Activated naive CD4-positive, alpha-beta T cell treated with anti-CD3 and anti-CD28 coated beads for 36 hours (primary cell): ENCODE measurements at places on chromosomes 2 and 18. TPM values are rescaled to one million over a fixed set of nuclear protein-coding genes. Genes with fewer than 3 reads are reported as not detected.

Gene PASK
- total RNA-seq, result 72.0 TPM

Gene PARD3B
- 0.43 TPM for total RNA-seq

Gene HOXD4
- not detected for total RNA-seq

Gene TUBA3E
- not detected for total RNA-seq

Gene ATG16L1
- 24.2 TPM for total RNA-seq

Gene PECR
- total RNA-seq, result 18.8 TPM

Gene MLPH
- not detected for total RNA-seq

Gene TMEM178A
- 0.25 TPM for total RNA-seq

Gene KIF1A
- 8.4 TPM for total RNA-seq

Gene MDH1B
- 0.86 TPM for total RNA-seq

Gene CYBRD1
- 0.76 TPM for total RNA-seq

Gene GCG
- not detected for total RNA-seq

Gene CPSF3
- total RNA-seq, result 65.7 TPM

Gene POTEE
- total RNA-seq, result 0.45 TPM

Gene RFX8
- total RNA-seq, result 0.64 TPM

Gene UCN
- 0.45 TPM for total RNA-seq

Gene SLC5A7
- not detected for total RNA-seq

Gene RAB6C
- not detected for total RNA-seq

Gene MAP4K3
- 12.0 TPM for total RNA-seq

Gene GBX2
- not detected for total RNA-seq

Gene FAM228A
- total RNA-seq, result not detected

Gene MRPL53
- total RNA-seq, result 112 TPM

Gene RNF125
- 12.0 TPM for total RNA-seq

Gene RNF181
- total RNA-seq, result 96.1 TPM

Gene SDC1
- total RNA-seq, result 0.67 TPM

Gene AFF3
- 2.1 TPM for total RNA-seq

Gene HJURP
- 127 TPM for total RNA-seq

Gene IL1B
- not detected for total RNA-seq

Gene DSG1
- total RNA-seq, result not detected

Gene NT5DC4
- total RNA-seq, result not detected

Gene GCKR
- total RNA-seq, result not detected

Gene NMS
- not detected for total RNA-seq

Gene EFHD1
- 1.3 TPM for total RNA-seq

Gene PLEKHH2
- 0.72 TPM for total RNA-seq

Gene NETO1
- not detected for total RNA-seq

Gene LRP1B
- total RNA-seq, result not detected

Gene LYG1
- total RNA-seq, result 0.32 TPM

Gene SULT1C2
- total RNA-seq, result not detected

Gene CRYGD
- total RNA-seq, result not detected

Gene RIT2
- not detected for total RNA-seq
